SHP77 (cell line): ENCODE measurements at places on chromosomes 1 and 21.

DNA sequence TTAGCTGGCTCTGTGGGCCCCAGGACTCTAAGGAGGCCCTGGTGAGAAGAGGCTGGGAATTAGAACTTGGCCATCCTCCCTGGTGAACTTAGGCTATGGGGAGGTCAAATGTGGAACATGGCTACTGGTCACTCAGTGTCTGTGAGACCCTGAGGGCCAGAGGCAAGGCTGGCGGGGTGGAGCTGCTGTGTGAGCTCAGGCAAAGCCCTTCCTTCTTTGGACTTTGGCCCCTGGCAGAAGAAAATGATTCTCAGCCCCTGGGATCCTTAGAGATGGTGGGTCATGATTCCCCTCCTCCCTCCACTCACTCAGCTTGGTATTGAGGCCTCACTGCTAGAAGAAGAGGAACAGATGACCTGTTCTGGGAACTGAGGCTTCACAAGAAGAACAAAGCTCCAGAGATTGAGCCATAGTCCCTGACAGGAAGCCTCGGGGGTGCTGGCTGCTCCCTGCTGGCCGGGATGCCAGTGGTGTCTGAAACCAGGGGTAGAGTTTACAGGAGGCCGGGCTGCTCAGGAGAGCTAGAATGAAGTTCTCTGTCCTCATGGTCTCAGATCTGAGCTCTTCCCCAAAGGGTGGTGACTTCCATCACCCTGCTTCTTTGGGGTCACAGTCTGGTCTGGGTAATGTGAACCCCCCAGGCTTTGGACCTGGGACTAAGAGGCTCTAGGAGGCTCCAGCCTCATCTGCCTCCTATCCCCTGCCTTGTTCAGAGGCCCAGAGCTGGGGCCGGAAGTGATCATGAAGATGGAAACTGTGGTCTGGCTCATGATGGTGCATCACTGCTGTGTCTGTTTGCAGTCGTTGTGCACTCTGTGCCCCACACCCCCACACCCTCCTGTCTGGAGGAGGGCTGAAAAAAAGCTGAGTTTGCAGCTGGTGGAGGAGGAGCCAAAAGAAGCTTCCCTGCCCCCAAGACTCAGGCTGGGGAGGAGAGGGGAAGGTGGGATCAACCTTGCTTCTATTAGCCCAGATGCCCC lies 905 bp downstream of the BTBD19 start:
- DNase-seq: no peak

DNA sequence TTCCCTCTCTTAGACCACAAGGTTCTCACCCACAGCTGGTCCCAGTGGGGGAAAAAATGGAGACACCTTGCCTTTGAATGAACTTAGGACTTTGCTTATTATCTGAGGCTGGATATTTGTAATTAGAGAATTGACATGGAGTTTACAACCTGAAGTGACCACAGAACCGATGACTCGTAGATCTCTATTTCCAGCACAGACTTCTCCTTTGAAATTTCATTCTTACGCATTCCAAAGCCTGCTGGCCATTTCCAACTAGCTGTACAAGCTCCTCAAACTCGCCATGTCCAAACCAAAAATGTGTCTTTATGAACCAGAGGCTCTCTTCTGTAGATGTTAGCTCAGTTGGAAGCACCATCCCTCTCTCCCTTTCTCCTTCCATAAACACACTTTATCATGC lies 12.0 kb downstream of the RAB7B start:
- no peak for DNase-seq

DNA sequence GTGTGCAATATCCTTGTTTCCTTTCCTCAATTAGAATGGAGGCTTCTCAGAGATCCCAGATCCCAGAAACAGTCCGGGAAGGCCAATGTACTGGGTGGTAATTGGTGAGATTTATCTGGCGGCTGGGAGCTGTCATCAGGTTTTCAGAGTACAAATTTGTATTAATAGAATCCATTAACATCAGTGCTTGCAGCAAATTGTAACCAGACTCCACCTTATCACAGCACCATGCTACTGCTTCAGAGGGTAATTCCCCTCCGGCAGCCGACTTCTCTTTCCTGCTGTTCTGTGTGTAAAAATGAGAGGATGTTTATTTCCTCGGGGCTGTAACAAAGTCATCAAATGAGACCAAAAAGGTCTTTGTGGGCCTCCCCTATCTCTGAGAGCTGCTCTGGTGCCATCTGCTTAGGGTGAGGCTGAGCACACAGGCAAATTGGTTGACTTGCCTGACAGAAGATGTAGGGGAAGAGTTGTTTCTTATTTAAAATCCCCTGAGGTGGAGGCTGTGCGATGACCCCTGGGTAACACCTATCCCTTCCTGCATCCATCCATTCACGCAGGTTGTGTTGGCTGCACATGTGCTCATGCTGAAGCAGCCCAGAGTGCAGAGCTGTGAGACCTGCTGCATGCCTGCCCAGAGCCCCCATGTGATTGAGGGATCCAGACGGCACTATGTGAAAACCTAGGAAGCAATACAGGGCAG lies 19.2 kb downstream of the NFASC start:
- DNase-seq: no peak

DNA sequence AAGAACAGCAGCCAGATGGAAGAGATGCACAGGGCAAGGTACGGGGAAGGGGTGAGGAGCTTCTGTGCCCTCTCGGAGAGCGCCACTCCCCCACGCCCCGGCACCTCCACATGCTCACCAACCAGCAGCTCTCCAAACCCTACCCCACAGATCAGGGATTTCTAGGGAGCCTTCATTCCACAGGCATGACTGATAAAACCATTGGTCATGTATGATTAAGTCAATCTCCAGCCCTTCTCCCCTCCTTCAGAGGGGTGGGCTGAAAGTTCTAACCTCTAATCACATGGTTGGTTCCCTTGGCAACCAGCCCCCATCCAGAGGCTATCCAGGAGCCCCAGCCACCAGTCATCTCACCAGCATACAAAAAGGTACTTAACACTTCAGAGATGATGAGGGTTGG lies 144.7 kb downstream of the TGFBR3 start:
- DNase-seq: no peak

GRCh38 chr1:70672442-70672888 lies 261.4 kb downstream of the CTH start:
- DNase-seq: no peak

GRCh38 chr1:15362096-15362736 lies 47.5 kb upstream of the EFHD2 start:
- DNase-seq: no peak

GRCh38 chr1:59367301-59368007 lies 70.6 kb downstream of the FGGY start:
- DNase-seq: no peak

DNA sequence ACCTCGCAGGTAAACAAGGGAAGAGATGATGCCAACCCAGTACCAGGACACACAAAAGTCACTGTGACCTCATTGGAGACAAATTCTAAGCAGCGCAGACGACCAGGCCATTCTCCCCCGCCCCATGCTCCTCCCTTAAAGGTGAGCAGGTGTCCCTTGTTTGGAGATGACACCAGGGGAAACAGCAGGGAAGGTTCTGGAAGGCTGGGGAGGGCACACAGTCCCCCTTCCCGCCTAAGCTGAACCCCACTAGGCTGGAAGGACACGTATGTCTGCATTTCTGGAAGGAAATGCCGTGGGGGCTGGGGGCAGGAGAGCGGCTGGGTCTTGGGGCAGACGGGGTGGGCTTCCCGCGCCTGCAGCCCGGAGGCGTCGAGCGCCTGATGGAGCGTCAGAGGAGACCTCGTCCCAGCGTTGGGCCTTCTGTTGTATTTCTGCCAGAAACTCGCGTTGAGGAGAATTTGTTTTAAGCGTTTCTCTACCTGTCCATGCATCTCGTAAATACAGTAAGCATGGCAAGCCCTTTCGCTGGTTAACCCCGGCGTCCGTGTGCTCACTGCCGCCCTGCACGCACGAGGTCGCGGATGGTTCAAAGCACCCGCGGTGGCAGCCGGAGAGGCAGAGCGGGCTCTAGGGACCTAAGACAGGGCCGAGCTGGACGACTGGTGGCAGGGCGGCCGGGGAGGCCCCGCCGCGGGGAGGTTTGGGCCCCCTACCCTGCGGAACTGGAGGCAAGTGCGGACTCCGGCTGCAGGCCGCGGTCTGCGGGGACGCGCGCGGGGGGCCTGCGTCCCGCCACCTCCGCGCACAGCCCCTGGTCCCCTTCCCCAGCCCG lies 1.2 kb upstream of the LHX4 start:
- no peak for DNase-seq

- no peak for DNase-seq
Observed at GRCh38 chr1:47495176-47495713, 57.4 kb downstream of the FOXD2 start.

DNA sequence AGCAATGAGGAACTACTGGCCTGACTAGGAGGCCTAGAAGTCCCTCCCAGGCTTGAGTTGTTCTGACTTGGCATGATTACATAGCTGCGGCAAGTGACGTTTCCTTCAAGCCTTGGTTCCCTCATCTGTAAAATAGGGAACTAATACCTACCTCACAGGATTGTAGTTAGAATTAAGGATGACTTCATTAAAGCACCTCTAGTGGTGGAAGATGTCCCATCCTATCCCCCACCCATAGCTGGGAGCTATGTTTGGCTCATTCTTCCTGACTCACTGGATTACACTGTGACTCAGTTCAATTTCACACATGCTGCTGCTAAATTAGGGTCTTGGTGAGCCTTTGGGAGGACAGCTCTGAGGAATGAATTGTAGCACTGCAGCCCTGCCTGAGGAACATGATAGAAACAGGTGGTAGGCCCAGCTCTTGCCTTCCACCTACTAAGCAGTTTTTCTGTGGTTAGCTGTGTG lies 6.0 kb upstream of the SHISA4 start:
- no peak for DNase-seq

- DNase-seq: no peak
Observed at GRCh38 chr1:110223127-110223526, 13.0 kb downstream of the KCNC4 start.

- no peak for DNase-seq
Observed at GRCh38 chr1:102019530-102019929, 22.8 kb upstream of the OLFM3 start.

GRCh38 chr1:183773482-183774274 lies 31.2 kb upstream of the RGL1 start:
- no peak for DNase-seq

DNA sequence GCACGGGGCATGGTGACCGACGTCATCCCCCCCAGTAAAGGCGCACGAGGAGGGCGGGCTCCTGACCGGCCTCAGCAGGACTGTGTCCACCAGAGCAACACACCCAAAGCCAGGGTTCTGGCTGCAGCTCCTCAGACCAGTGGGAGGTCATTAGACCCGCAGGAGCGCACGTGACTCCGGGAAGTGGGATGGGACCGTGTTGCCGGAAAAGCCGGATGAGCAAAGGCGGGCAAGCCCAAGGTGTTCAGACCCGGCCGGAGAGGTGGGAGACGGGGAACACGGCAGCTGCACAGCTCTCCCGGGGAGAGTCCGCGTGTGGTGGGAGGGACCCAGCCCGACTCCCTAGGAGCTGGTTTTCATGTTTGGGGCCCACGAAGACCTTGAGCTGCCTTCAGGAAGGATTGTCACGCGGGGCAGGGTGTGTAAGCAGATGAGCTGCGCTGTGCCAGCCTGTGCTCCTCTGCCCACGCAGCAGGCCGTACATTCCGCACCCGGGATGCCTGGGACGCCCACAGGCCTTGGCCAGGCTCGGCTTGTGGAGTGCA lies 20.6 kb upstream of the TRAPPC10 start:
- DNase-seq: no peak

DNA sequence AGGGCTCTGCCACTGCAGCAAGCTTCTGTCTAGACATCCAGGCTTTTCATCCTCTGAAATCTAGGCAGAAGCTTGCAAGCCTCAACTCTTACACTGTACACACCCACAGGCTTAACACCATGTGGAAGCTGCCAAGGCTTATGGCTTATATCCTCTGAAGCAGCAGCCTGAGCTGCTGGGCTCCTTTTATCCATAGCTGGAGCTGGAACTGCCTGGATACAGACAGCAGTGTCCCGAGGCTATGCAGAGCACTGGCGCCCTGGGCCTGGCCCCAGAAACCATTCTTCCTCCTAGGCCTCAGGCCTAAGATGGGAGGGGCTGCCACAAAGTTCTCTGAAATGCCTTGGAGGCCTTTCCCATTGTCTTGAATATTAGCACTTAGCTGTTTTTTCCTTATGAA lies 19.3 kb upstream of the POGK start:
- DNase-seq: no peak

DNA sequence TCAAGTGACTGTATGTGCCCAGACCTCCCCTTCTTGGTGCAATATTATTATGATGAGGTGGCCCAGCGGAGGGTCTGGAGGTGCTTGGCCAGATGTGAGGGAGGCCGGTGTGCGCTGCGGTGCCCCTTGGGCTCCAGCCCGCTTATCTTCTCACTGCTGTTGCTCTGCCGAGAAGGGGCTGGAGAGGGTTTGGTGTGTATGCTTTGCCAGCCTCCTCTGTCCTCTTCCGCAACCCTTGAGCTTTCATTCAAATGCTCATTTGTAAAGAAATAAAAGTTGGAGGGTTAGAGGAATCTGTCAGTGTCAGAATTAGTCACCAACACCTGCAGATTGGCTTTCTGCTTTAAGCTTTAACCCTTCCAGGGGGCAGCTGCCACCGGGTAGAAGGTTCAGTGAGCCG lies 19.7 kb downstream of the RNF220 start:
- no peak for DNase-seq

- no peak for DNase-seq
Observed at GRCh38 chr1:173014160-173014559, 36.6 kb downstream of the TNFSF18 start.

DNA sequence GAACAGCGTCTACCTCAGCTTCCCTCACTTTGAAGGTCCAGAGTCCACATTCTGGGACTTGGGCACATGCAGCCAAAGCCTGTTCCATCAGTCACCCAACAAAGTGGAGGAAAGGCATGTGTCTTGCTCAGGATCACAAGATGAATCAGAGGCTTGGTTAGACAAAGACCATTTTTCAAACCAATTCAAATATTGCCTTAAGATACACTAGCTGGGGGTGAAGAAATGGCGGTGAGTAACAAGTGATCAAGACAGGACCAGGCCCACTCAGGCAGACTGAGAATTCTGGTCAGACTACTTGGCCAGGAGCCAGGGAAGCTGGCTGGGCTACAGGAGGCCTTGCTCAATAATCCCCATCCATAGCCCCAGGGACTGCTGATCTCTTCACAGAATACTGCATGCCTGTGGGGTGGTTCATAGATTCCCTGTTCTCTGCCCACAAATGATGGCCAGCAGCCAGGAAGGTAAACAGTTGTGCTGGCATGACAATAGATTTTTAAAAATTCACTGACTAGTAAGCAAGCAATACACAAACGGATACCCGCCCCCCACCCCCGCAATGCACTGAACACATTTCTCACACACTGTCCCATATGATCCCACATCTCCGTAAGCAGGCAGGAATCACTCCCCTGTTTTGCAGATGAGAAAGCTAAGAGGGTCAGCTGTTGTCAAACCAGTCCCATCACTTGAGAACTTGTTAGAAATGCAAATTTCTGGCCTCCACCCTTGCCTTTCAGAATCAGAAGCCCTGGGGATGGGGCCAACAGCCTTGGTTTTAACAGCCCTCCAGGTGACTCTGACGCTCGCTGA lies 27.2 kb downstream of the ERI3 start:
- DNase-seq: peak; percentile 87

- no peak for DNase-seq
Observed at GRCh38 chr21:32197896-32198295, 81.0 kb downstream of the MIS18A start.

DNA sequence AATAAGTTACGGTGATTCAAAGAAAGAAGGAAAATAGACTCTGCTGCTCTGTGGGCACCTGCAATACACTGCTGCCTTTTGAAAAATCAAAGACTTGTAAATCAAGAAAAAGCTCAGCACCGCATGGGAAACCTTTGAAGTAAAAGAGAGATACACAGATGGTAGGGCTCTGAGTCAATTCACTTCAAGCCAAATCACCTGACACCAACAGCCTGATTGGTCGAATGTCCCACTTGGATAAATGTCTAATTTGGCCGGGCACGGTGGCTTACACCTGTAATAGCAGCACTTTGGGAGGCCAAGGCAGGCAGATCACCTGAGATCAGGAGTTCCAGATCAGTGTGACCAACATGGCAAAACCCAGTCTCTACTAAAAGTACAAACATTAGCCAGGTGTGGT lies 19.2 kb upstream of the RCAN3 start:
- no peak for DNase-seq
